HepG2 (cell line): ENCODE measurements at places on chromosomes 6 and 20.

- DNase-seq, result no peak
- H3K4me1 ChIP-seq, result peaks cover 8% of the 10 kb centered on the region; the same call in 1 of the 2 replicates
- peaks cover 34% of the 10 kb centered on the region; the same call in 2 of the 3 replicates for H3K27me3 ChIP-seq
- no peak overlapping the region for H3K4me3 ChIP-seq
- no peaks in the 10 kb centered on the region for H3K36me3 ChIP-seq
These were observed 8.7 kb upstream of the CCN5 start for GRCh38 chr20:44706301-44707017.

DNA sequence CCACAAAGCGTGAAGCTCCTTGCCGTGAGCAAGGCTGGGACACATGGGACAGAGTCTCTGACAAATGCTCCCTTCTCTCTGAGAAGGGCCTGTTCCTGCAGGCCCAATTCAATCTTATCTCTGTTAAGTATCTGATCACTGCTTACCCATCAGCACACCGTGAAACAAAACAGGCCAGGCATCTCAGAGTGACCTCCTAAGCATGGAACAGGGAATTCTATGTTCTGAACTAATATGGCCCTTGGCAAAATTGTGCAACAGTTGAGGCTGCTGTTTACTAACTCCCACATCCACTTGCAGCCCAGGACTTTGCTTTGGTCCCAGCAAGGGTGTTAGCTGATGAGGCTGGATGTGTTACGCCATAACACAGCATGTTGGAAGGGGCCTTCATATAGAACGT is 79.2 kb downstream of the GCLC start:
- no peak overlapping the region for H3K4me3 ChIP-seq
- peaks cover 14% of the 10 kb centered on the region for H3K4me1 ChIP-seq
- H3K27ac ChIP-seq, result no peak overlapping the region
- H3K27me3 ChIP-seq, result no peaks in the 10 kb centered on the region; the same call in 1 of the 2 replicates
- H3K36me3 ChIP-seq, result no peaks in the 10 kb centered on the region
- DNase-seq, result peak; percentile 29

- H3K4me1 ChIP-seq, result no peaks in the 10 kb centered on the region
- H3K4me3 ChIP-seq, result no peak overlapping the region
- H3K27ac ChIP-seq, result no peak overlapping the region
- no peaks in the 10 kb centered on the region for H3K36me3 ChIP-seq
- no peaks in the 10 kb centered on the region for H3K27me3 ChIP-seq
- DNase-seq, result no peak
These were observed 443.9 kb downstream of the CDKAL1 start for GRCh38 chr6:20978151-20978614.

- H3K27ac ChIP-seq, result no peak overlapping the region
- H3K27me3 ChIP-seq, result no peaks in the 10 kb centered on the region
- no peak for DNase-seq
- H3K4me1 ChIP-seq, result peaks cover under 1% of the 10 kb centered on the region; the same call in 1 of the 2 replicates
- peaks cover 27% of the 10 kb centered on the region for H3K36me3 ChIP-seq
These were observed 23.7 kb downstream of the RIOK1 start for GRCh38 chr6:7413151-7413823.
